A673 (cell line): ENCODE measurements at places on chromosomes 6 and 20. TPM values are rescaled to one million over a fixed set of nuclear protein-coding genes. Genes with fewer than 3 reads are reported as not detected.

APMAP gene
- total RNA-seq, result 67.9 and 70.3 TPM in 2 replicates

TFAP2B gene
- 0.56 and 1.7 TPM in 2 replicates for total RNA-seq

COMMD7 gene
- total RNA-seq, result 20.0 and 23.5 TPM in 2 replicates

GRCh38 chr6:90989763-90990162 lies 402.9 kb upstream of the MAP3K7 start:
- no peak for DNase-seq

DNA sequence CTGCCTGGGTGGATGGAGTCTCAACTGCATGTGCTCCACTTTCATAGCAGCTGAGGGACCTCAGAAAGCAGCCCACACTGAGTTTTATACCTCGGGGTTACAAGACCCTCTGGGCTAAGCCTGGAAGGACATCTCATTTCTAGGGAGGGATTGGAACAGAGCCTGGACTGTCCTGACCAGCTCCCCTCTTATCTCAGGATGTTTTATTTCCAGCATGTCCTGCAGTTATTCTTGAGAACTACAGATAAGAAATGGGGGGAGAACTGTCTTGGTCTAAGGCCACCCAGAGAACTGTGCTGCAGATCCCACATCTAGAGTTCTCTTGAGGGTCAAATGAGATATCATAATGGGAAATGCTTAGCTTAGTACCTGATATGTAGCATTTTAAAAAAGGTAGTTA lies 97.3 kb upstream of the CHD6 start:
- DNase-seq, result no peak
